ENCODE measurements at places on chromosomes 4 and X.

- H3K27ac ChIP-seq: peak overlapping the region; percentile 66
- no peaks in the 10 kb centered on the region for H3K27me3 ChIP-seq
- H3K4me3 ChIP-seq: no peak overlapping the region
- DNase-seq: peak; percentile 36
These were observed 721.5 kb downstream of the IL1RAPL1 start for GRCh38 chrX:29308726-29309125.

DNA sequence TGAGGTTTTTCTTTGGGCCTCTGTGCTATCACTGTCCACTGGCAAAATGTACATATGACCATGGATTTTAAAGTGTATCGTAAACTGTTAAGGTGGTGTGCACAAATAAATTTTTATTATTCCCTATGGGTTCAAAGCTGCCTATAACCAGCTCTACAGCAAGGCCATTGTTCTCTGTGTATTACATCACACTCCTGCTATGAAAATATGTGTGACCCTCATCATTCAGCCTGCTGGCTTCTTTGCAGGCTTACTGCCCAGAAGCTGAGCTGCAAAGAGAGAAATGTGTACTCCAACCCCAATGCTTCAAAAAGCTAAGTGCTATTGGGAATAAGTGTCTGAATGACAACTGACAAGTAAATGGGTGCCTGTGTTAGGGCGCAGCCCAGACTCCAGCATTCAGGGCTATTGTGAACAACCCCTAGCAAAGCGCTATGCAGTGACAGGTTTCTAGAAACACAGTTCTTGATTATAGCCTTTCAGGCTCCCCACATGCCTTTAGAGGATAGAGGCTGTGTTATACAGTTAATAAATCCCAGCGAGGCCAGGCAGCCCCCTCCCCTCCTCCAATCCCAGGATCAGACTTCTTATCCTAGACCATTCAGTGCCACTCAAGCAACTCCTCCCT, 220.4 kb upstream of the RADX start:
- no peak for DNase-seq
- H3K4me3 ChIP-seq: no peak overlapping the region
- H3K4me1 ChIP-seq: no peaks in the 10 kb centered on the region

DNA sequence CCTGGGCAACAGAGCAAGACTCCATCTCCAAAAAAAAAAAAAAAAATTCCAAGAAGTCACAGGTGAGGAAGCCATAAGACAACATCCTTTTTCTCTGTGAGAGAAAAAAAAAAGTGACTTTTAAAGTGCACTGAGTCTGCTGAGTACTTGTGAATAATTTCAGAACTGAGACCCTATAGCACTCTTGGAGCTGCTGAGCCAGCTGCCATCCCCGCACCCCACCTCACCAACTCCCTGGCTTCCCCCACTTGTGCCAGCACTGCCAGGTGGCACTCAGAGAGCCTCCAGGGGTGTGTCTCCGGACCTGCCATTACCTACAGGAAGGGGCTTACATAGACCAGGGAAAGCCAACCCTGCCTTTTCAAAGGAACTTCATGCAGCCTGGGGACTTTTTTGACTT, 39.2 kb upstream of the HS3ST1 start:
- no peak for DNase-seq
- peaks cover 1% of the 10 kb centered on the region for H3K4me1 ChIP-seq
- H3K4me3 ChIP-seq: no peak overlapping the region
- no peaks in the 10 kb centered on the region for H3K36me3 ChIP-seq

DNA sequence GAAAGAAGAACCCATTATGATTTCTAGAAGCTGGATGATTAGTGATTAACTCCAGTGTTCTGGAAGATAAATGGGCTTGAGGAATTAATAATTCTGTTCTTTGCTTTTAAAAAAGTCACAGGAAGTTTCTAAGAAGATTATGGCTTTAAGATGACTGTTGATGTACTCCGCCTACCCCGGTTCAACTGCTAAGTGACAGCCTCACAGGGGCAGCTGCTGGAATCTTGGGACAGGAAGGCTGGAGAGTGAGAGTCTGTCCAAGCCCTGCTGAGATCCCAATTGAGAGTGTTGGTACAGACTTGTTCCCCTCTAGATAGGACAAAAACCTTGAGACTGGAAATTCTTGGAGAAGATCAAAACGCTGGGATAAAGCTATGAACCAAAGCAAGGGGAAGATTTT, 37.3 kb downstream of the NPY1R start:
- H3K36me3 ChIP-seq: no peaks in the 10 kb centered on the region
- no peak overlapping the region for H3K27ac ChIP-seq
- no peak overlapping the region for H3K4me3 ChIP-seq
- DNase-seq: no peak
- no peaks in the 10 kb centered on the region for H3K27me3 ChIP-seq
- no peaks in the 10 kb centered on the region for H3K4me1 ChIP-seq

DNA sequence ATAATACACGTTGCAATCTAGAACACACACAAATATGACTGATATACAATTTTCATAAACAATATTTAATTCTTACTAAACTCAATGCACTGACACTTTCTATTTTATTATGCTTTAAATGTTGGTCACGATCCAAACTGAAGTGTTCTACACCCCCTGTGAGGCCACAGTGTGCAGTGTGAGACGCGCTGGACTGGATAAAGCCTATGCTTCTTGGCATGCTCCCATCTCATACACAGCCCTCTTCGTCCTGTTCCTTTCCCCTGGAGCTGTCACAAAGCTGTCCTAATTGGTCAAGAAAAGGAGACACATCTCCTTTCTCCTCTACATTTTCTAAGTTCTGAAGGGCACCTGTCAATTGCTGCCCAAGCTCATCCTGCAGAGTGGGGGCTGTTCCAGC, 72.0 kb downstream of the SCD5 start:
- no peak overlapping the region for H3K4me3 ChIP-seq
- H3K27me3 ChIP-seq: no peaks in the 10 kb centered on the region
- H3K36me3 ChIP-seq: no peaks in the 10 kb centered on the region
- H3K27ac ChIP-seq: no peak overlapping the region

DNA sequence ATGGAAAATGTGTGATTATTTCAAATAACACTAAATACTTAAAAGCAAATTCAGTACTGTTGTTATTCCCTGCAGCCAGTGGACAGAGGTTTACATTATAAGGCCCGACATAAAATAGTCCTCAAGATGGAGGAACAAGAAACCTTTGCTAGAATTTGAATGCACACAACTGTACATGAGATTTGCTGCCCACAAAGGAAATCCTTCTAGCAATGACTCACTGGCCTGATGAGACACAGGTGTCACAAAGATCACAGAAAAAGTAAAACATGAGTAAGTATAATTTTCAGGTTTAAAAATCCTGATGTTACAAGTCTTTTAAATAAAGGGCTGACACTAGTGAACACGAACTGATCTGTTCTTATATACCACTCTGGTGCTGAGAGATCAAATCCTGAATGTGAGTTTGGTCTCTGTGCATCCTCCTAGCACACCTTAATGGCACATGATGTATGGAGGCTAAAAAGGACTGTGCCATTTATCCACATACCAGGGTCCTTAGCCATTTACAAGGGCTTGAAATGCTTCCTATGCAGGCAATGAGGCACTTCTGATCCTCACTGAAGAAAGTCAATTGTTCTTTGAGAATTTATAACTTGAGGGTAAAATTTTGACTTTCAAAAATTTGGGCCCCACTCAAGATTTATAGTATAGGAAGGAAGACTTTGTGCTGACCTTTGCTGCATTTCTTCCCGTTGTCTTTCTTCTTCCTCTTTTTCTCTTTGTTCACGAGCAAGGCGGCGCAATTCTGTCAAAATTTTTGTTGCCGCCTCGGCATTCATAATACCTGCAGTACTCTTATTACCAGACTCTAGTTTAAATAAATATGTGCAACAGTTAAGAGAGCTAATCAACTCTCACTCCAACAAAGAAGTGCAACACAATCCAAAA, 23.0 kb downstream of the MAP7D3 start:
- DNase-seq: no peak
- no peaks in the 10 kb centered on the region for H3K4me1 ChIP-seq
- no peak overlapping the region for H3K4me3 ChIP-seq
- H3K27ac ChIP-seq: no peak overlapping the region
- H3K27me3 ChIP-seq: no peaks in the 10 kb centered on the region

- H3K4me1 ChIP-seq: no peaks in the 10 kb centered on the region
- DNase-seq: no peak
- no peak overlapping the region for H3K4me3 ChIP-seq
- H3K27me3 ChIP-seq: no peaks in the 10 kb centered on the region
- no peaks in the 10 kb centered on the region for H3K36me3 ChIP-seq
- H3K27ac ChIP-seq: no peak overlapping the region
These were observed 991.8 kb upstream of the SLIT2 start for GRCh38 chr4:19259920-19260319.

DNA sequence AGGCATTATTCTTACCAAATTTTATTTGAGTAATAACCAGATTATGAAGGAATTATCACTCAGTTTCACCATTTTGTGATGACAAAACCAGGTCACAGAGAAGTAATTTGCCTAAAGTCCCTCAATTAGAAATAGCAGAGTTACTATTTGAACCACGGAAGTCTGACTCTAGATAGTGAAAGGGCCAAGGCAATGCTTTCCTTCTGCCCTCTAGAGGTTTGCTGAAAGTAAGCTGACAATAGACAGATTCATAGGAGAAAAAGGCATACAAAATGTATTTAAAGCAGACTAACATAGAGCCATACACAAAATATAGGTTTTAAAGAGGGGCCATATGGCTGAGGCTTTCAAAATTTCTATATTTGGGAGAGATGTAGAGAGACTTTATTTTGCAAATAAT, 43.1 kb downstream of the CXXC4 start:
- no peaks in the 10 kb centered on the region for H3K27me3 ChIP-seq
- no peak overlapping the region for H3K4me3 ChIP-seq
- DNase-seq: peak; percentile 31
- no peaks in the 10 kb centered on the region for H3K36me3 ChIP-seq

GRCh38 chrX:20974326-20974725, 399.9 kb upstream of the CNKSR2 start:
- no peak overlapping the region for H3K27ac ChIP-seq
- no peak overlapping the region for H3K4me3 ChIP-seq
- no peaks in the 10 kb centered on the region for H3K4me1 ChIP-seq
- DNase-seq: no peak

DNA sequence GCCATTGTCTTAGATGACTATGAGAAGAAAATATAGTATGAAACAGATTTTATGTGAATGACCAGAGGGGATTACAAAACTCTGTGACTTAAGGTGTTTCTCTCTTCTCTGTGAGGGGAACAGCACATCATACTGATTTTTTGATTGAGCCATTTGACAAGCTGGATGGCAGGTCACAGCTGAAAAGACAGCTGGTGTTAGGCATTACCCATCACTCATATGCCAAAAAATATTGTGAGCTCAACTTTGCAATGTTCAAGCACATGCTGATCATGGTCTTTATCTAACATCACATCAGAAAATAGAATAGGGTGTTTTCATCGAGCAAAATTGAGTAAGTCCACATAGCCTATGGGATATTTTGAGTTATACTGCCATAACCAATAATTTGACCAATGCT, 86.7 kb upstream of the TECRL start:
- H3K36me3 ChIP-seq: no peaks in the 10 kb centered on the region
- DNase-seq: no peak
- no peak overlapping the region for H3K27ac ChIP-seq
- no peaks in the 10 kb centered on the region for H3K27me3 ChIP-seq
- H3K4me1 ChIP-seq: no peaks in the 10 kb centered on the region

GRCh38 chr4:108172753-108173598, 4.2 kb upstream of the LEF1 start:
- peaks cover 2% of the 10 kb centered on the region for H3K27me3 ChIP-seq
- DNase-seq: peak; percentile 75
- no peaks in the 10 kb centered on the region for H3K36me3 ChIP-seq

- H3K4me3 ChIP-seq: no peak overlapping the region
- H3K36me3 ChIP-seq: no peaks in the 10 kb centered on the region
- no peaks in the 10 kb centered on the region for H3K4me1 ChIP-seq
These were observed 170.9 kb upstream of the CASK start for GRCh38 chrX:42094218-42094617.

DNA sequence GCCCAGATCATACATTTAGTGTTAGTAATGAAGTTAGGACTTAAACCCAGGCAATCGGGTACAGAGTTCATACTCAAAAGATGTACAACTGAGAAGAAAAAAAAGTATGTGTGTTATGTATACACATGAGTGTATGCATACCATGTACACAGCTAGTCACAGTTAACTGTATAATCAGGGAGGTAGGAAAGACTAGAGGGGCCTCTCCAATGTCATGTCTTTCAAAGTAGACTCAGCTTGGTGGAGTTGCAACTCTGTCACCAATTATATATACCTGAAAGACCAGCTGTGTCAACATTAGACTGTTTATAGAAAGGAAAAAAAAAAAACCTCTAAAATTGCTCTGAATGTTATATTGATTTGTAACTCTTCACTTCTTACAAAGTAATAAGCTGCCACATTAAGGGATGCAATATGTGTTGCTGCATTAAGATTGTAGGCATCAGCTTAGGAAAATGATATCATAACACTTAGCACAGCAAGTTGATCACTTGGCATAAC, 167.5 kb downstream of the DCTD start:
- H3K27me3 ChIP-seq: no peaks in the 10 kb centered on the region
- no peak overlapping the region for H3K27ac ChIP-seq
- no peak overlapping the region for H3K4me3 ChIP-seq
- H3K4me1 ChIP-seq: no peaks in the 10 kb centered on the region
- DNase-seq: no peak

- H3K27me3 ChIP-seq: no peaks in the 10 kb centered on the region
- peaks cover 2% of the 10 kb centered on the region for H3K36me3 ChIP-seq
- no peaks in the 10 kb centered on the region for H3K4me1 ChIP-seq
- H3K27ac ChIP-seq: no peak overlapping the region
These were observed 26.0 kb upstream of the ANXA3 start for GRCh38 chr4:78525559-78525958.

DNA sequence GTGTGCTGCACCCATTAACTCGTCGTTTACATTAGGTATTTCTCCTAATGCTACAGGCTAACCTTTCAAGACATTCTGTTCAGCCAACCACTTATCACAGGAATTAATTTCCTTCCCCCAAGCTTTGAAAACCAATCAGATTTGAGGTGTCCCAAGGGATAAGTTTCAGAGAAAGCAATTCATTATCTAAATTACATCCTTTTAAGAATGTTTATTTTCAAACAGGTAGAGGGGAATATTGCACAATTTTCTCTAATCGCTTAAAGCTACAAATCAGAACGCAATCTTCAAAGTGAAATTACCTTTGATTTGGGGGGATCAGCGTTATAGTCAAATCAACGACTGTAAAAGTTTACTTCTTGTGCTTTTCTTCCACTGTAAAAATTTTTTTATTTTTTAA, 1.6 kb downstream of the CLOCK start:
- no peak overlapping the region for H3K27ac ChIP-seq
- peak; percentile 22 for DNase-seq
- peak overlapping the region; percentile 89 for H3K4me3 ChIP-seq
- H3K36me3 ChIP-seq: no peaks in the 10 kb centered on the region

GRCh38 chr4:140085881-140086280, 68.1 kb downstream of the MAML3 start:
- no peaks in the 10 kb centered on the region for H3K36me3 ChIP-seq
- no peaks in the 10 kb centered on the region for H3K27me3 ChIP-seq
- H3K4me1 ChIP-seq: peaks cover 19% of the 10 kb centered on the region
- no peak for DNase-seq

- H3K27me3 ChIP-seq: no peaks in the 10 kb centered on the region
- DNase-seq: no peak
- H3K36me3 ChIP-seq: no peaks in the 10 kb centered on the region
- no peak overlapping the region for H3K4me3 ChIP-seq
- H3K27ac ChIP-seq: no peak overlapping the region
- H3K4me1 ChIP-seq: no peaks in the 10 kb centered on the region
These were observed 816.1 kb upstream of the TENM3 start for GRCh38 chr4:181427076-181427475.

GRCh38 chr4:98162696-98163095, 19.4 kb upstream of the STPG2 start:
- peak; percentile 27 for DNase-seq
- no peak overlapping the region for H3K27ac ChIP-seq
- no peaks in the 10 kb centered on the region for H3K27me3 ChIP-seq
- no peaks in the 10 kb centered on the region for H3K4me1 ChIP-seq
- H3K4me3 ChIP-seq: no peak overlapping the region
